ENCODE measurements at places on chromosomes 11 and 22.

DNA sequence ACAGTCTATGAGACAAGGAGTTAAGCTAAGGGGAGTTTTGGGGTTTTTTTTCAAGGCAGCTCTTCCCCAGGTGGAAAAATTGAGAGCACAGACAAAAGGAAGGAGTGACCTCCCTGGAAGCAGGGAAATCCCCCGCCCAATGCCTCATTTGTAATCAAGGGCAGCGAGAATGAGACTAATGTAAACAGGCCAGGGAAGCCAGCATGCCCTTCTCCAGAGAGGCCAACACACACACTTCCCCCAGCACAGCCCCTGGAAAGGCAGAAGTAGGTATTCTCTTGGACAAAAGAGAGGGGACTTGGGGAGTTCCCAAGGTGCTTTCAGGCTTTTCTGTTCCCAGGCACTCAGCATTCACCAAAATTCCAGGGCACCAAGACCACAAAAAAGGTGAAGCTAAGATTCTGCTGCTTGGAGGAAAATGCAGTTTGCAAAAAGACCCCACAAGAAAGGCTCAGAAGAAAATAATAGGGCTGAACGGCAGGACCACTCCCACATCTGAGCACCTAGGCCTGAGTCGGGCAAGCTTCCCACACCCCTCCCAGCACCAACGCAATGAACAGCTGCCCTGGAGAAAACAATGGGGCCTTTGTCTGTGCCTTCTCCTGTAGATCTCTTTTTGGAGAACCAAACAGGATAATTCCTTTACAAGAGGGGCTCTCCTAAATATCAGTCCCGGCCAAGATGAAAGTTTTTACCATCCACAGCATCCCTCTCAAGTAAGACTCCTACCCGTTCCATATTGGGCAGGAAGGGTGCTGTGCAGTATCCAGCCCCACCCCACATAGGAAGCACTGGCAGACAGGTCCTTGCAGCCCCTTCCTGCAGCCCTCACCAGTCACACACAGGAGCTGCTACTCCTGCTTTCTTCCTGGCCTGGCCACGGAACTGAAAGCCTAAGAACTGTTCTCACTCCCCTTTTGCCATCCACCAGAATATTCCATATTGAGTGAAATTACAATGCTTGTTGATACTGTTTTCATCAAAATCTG, 70.7 kb upstream of the AKIP1 start:
- peak; percentile 38 for DNase-seq

GRCh38 chr22:46390652-46391301, 55.3 kb downstream of the TRMU start:
- DNase-seq: no peak

DNA sequence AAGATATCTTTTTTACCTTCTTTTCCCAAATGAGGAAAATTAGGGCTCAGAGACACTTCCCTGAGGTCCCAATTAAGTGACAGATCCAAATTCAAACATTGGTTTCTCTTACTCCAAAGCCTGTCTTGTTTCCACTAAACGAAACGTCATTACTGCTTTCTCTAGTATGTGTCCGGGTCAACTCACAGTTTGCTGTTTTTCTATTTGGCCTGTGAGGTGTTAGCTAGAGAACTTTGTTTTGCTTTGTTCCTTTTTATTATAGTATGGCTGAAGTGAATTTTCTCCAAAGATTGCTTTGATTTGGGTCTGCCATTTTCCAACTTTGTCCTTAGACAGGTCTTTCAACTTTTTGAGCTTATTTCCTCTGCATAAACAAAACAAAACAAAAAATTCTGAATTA, 179.6 kb downstream of the UVRAG start:
- no peak for DNase-seq

DNA sequence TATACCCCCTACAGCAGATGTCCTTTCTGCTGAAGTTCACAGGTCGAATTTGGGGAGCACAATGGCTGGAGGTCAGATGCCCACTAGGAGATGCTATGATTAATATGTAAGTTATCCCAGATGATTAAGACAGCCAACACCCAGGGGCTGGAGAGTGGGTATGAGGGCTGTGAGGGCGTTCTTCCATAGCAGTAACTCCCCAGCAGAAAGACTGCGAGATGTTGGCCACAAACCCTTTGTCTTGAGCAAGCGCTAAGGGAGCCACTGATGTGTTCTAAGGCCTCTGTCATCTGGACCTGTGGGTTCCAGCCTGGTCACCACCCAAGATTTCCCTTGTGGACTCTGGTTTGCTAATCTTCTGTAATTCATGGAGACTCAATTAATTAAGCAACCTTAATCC, 77.6 kb downstream of the BMAL1 start:
- DNase-seq: no peak

GRCh38 chr11:76318744-76319384, 62.1 kb downstream of the THAP12 start:
- DNase-seq: peak; percentile 62

- DNase-seq: no peak
These were observed 105.8 kb downstream of the DSCAML1 start for GRCh38 chr11:117691218-117691514.

- peak; percentile 91 for DNase-seq
These were observed 76.9 kb upstream of the TTLL12 start for GRCh38 chr22:43263645-43264514.

DNA sequence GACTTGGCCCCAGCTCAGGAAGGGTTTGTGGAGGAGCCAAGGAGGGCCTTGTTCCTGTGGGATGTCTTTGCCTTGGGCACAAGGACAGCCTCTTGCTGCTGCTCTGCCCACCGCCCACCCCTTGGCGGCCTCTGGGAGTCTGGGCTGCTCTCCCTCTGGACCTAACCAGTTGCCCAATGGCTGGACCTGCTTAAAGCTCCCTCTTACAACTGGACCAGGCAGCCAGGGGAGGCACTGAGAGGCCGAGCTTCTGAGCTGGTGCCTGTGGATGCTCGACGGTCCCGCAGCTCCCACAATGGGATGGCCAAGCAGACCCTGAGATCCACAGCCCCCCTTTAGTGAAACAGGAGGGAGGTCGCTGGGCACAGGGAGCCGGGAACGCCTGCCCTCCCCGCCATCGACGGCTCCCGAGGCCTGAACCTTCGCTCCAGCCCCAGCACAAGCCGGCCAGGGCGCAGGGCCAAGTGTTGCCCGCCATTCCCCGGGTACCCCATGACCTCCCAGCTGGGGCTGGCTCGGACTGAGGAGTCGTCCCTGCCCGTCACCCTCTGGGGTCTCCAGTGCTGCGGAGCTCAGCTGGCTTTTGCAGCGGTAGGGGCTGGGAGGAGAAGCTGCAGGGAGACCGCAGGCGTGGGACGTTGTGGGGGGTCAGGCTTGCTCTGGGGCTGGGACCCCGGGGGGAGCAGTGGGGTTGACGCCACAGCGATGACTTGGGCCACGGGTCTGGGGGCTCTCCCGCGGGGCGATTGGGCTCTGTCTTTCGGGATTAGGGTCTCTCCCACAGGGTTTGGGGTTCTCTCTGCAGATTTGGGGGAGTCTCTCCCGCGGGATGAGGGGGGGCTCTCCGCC, 584 bp upstream of the GAL start:
- no peak for DNase-seq

DNA sequence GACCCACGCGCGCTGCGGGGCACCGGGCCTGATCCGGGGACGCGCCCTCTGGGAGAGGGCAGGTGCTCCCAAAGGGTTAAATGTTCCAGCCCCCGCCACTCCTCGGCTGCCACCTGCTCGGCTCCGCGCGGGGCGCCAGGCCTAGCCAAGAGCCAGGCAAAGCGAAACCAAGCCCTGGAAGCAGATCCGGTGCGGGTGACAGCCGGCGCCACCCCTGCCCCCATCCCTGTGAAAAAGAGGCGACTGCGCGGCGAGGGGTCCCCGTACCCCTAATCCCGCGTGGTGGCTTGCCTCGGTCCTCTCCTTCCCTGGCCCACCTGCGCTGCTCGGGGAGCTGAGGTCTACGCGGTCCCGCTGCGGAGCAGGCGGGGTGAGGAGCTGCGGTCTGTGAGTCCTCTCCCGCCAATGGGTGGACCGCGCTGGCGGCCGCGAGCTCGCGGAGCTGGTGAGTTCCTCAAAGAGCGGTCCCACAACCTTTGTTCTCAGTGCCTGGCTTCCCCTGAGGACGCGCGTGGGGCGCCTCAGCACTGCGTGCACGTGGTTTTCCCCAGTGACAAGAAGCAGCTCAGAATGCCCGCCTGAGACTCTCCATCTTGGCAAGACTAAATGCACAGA, at the start of gene ME3:
TSS of gene ME3 (minus strand) at position 610 of the 615 bp plus-strand sequence.
- no peak for DNase-seq

- DNase-seq: peak; percentile 60
These were observed 54.1 kb upstream of the ARHGAP42 start for GRCh38 chr11:100632941-100633452.

GRCh38 chr22:25829808-25830777, 88.1 kb downstream of the MYO18B start:
- peak; percentile 9 for DNase-seq

GRCh38 chr11:78664636-78665035, 90.0 kb upstream of the NARS2 start:
- no peak for DNase-seq

DNA sequence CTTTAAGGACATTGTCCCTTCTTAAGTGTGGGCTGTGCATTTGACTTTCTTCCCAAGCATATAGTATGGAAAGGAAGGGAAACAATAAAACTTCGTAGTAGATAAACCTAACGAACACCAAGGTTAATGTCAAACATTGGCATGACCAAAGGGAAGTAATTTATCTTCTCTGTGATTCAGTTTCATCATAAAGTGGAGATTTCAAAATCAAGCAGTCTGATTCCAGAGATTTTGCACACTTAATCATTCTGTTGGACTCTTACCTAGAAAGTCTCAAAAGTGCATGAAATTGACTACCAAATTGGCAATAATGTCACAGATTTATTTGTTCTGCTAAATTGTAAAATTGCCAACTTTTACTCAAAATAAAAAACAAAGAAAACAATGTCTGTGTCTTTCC, 559.7 kb downstream of the JRKL start:
- no peak for DNase-seq

DNA sequence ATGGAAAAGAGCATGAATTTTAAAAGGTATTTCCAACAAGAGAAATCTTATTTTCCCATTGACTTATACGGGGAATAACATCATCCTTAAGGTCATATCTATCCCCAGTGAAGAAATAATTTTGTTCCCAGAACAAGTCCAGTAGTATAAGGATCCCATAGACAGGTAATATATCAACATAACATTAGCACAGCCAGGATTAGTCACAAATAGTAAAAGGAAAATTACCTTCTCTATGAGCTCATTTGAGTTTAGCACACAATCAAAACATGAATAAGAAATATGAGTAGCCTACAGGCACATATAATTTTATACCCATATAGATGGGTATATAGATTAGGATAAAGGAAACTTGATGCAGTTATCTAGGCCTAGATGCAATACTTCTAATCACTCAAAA, 2.8 kb upstream of the OR52K1 start:
- no peak for DNase-seq

DNA sequence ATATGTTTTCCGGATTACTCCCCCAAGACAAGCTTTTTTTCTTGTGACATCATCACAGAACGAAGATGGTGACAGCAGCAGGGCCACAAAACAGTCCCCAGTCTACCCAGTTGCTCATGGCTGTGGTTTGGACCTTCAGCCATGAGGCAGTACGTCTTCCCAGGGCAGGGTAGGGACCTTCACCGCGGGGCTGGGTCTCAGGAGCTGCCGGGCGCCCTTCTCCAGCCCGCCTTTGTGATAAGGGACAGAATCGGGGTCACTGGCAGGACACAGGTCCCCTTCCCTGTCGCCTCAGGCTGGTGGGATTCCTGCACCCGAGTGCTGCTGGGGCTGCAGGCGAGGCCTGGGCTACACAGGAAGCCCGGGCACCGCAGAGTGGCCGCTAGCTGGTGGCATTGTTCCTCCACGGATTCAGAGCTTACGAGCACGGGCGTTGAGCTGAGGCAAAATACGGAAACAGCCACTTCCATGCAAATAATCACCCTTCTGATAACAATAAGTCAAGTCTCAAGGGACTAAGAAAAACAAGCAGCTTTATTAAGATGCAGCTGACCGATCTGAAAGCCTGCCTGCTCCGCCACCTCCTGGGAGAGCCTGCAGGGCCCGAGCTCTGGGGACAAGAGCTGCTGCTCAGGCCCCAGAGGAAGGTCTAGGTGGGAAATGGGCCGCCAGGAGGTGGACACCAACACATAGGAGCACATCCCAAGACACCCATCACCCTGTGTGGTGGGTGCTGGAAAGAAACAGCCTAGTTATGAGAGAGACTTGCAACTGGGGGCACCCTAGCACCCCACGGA, 12.3 kb downstream of the TBX1 start:
- DNase-seq: no peak

- no peak for DNase-seq
These were observed 40.9 kb downstream of the GALNT18 start for GRCh38 chr11:11580841-11581411.

DNA sequence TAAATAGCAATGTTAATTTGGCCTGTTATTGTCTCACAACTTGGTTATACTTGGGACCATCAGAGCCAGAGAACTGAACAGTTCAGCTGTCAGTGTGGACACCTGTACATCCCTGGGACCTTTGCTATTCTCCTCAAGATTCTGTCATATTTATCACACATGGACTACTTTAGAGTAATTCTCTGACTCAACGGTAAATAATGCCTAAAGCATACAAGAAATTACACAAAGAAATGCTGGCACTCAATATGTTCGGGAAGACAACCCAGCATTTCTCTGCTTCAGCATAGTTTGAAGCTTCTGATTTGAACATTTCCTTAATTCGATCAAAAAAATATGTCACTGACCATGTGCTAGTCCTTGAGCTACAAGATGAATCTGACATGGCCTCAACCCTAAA, 34.6 kb upstream of the MMP13 start:
- DNase-seq: no peak

DNA sequence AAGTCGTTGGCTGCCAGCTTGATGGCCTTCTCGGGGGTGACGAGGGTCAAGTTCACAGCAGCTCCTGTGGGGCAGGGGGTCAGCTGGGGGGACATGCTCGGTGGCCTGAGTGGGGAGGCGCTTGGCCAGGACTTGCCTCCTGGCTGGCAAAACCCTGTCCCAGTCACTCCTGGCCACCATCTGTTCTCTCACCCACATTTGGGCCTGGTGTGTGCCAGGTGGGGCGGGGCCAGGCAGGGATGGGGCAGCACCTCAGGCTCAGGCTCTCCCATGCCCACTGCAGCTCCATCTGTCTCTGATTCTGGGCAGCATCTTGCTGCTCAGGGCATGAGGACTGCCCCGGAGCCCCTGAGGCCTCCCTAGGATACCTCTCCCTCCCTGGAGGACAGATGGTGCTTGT, 3.7 kb upstream of the CEND1 start:
- DNase-seq: no peak
